ENCODE measurements at places on chromosomes 2 and 18. TPM values are rescaled to one million over a fixed set of nuclear protein-coding genes. Genes with fewer than 3 reads are reported as not detected.

PGAP1 gene
- 55.0 TPM for total RNA-seq

VSNL1 gene
- 0.61 TPM for total RNA-seq

MAT2A gene
- total RNA-seq, result 263 TPM

ZFP36L2 gene
- total RNA-seq, result 100 TPM

SALL3 gene
- 0.36 TPM for total RNA-seq

GALNT13 gene
- total RNA-seq, result 18.4 TPM

CAPN14 gene
- 0.47 TPM for total RNA-seq

OSR1 gene
- 26.0 TPM for total RNA-seq

DNPEP gene
- 73.2 TPM for total RNA-seq

ABCG5 gene
- total RNA-seq, result not detected

PTH2R gene
- total RNA-seq, result not detected

CACNB4 gene
- total RNA-seq, result 3.3 TPM

PIEZO2 gene
- total RNA-seq, result 43.7 TPM

FSIP2 gene
- total RNA-seq, result 28.7 TPM

CHRNG gene
- not detected for total RNA-seq

RESP18 gene
- total RNA-seq, result not detected

FBXO41 gene
- total RNA-seq, result 8.1 TPM

BOLL gene
- not detected for total RNA-seq

All from mesothelial cell of epicardium (in vitro differentiated cells).